ENCODE measurements at places on chromosomes 4 and X. TPM values are rescaled to one million over a fixed set of nuclear protein-coding genes. Genes with fewer than 3 reads are reported as not detected.

GRCh38 chr4:177266506-177266905 is 43.2 kb upstream of the NEIL3 start:
- no peak for DNase-seq

DNA sequence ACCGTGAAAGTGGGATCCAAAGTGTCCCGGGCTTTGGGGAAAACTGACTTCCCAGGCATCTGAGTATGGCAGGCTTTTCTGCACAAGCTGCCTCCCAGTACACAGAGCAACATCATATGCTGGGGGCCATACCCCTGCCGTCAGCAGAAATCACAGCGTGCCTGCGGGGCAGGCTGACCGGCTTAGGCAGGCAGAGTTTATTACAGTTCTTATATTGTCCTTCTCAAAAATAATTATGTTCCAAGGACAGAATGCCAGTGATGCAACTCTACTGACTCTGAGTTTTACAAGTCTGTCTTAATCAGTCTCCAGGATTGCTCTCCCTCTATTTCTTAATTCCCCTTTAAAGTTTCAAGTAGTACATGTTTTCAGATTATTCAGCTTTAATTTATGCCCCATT is 37.0 kb downstream of the IL21 start:
- no peak for DNase-seq

DNA sequence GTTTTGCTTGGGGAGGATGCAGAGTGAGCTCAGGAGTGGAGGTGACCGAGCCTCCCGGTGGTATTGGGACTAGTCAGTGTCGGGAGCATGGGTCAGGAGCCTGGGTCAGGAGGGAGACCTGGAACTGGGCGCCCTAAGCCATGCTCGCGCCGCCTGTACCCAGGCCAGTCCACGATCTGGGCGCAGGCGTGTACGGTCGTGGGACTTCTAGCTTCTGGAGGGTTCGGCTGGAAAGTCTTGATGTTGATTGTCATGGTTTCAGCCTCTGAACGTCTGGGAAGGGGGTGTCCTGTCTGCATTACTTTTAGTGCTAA is 244 bp downstream of the EIF2S3 start:
- no peak for DNase-seq

Gene TNIP2
- total RNA-seq = 5.9 TPM

Gene ANOS1
- 22.0 TPM for total RNA-seq

Gene NR0B1
- 0.31 TPM for total RNA-seq

Gene TCEAL3
- total RNA-seq = 11.5 TPM

Gene TRPC5OS
- under 0.01 TPM for total RNA-seq

Data from occipital lobe (tissue), 3 donors.